ENCODE measurements at places on chromosomes 5 and 9.

DNA sequence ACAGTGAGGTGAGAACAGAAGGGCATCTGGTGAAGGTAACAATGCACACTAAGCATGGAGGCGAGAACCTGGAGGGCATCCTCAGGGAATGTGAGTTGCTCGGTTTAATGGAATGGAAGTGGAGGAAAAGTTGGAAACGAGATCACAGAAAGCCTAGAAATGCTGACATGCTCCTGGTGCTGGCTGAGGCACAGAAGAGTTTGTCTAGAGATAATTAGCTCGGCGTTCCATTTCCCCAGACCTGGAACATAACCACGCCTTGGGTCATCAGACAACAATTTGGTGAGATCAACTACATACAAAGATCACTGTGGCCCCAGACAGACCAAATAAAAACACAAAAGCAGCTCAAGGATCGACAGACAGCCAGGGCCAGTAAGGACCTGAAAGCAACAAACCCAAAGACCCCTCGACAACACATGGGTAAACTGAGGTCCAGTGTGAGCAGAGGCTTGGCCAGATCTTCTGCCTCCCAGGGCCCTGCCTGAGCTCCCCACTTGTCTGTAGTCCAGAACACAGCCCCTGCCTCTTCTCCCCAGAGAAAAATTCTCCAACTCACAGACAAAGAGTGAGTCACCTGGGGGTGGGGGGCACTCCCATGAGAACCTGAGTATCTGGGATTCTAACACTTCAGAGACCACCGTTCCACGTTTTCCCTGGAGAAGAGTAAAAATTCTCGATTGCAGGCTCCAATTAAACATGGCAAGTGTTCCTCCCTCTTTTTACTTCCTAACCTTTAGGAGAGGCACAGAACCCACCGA is 52.5 kb downstream of the SHB start:
- no peak for DNase-seq

GRCh38 chr5:64505769-64506566 is at the start of gene RGS7BP:
RGS7BP (plus strand) TSS chr5:64506015; CDS start chr5:64506625, 610 bp downstream.
- peak; percentile 79 for DNase-seq

- no peak for DNase-seq
These were observed 52.8 kb downstream of the TTC1 start for GRCh38 chr5:160061770-160062169.

DNA sequence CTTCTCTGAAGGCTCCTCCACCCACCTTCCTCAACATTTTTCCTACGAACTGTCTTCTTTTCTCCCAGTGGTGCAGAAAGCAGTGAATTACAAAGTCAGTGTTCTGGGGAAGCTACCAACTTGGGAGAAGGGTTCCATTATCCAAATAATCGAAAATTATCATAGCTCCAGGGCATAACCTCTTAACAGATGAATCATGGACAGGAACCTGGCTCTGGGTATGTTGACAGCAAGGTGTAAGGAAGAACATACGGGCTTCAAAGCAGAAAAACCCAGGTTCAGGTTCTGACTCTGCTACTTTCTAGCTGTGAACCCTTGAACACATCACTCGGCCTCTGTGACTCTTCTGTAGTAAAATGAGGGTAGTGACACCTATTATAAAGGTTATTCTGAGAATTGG is 351.3 kb downstream of the ENC1 start:
- no peak for DNase-seq

GRCh38 chr5:44299394-44299793 is 89.8 kb downstream of the FGF10 start:
- DNase-seq: no peak

All from NCI-H526 (cell line).